Epithelial cell of umbilical artery (primary cell): ENCODE measurements at places on chromosomes 11 and 22. TPM values are rescaled to one million over a fixed set of nuclear protein-coding genes. Genes with fewer than 3 reads are reported as not detected.

Gene TRIM49
- total RNA-seq: not detected in 2 replicates

Gene MPEG1
- not detected in 2 replicates for total RNA-seq

Gene FAM181B
- under 0.01 and 0.15 TPM in 2 replicates for total RNA-seq

Gene FGF3
- not detected in 2 replicates for total RNA-seq

Gene CLDN5
- 569 and 1,366 TPM in 2 replicates for total RNA-seq

Gene SEZ6L
- total RNA-seq: not detected in 2 replicates

Gene NTM
- 2.6 TPM in 2 replicates for total RNA-seq

Gene IFTAP
- 40.3 and 45.4 TPM in 2 replicates for total RNA-seq

Gene MYOD1
- not detected in 2 replicates for total RNA-seq

Gene UPK3A
- total RNA-seq: not detected in 2 replicates

Gene GLB1L2
- 0.32 and 0.76 TPM in 2 replicates for total RNA-seq

Gene SERPING1
- total RNA-seq: under 0.01 and 0.46 TPM in 2 replicates

Gene PTPN5
- total RNA-seq: not detected in 2 replicates

Gene AMPD3
- total RNA-seq: 0.46 and 0.97 TPM in 2 replicates

Gene ANKK1
- total RNA-seq: not detected in 2 replicates

Gene LGR4
- 5.2 and 6.5 TPM in 2 replicates for total RNA-seq

Gene TRPM5
- not detected in 2 replicates for total RNA-seq

Gene CD44
- total RNA-seq: 99.4 and 100 TPM in 2 replicates
